ENCODE measurements at places on chromosomes 11 and 22. TPM values are rescaled to one million over a fixed set of nuclear protein-coding genes. Genes with fewer than 3 reads are reported as not detected.

SRPRA gene
- total RNA-seq: 67.5 TPM

MAML2 gene
- 23.2 TPM for total RNA-seq

BRSK2 gene
- 0.11 TPM for total RNA-seq

TYR gene
- total RNA-seq: not detected

TSPAN18 gene
- not detected for total RNA-seq

LBHD1 gene
- 5.1 TPM for total RNA-seq

OR5A2 gene
- total RNA-seq: not detected

SLC35F2 gene
- total RNA-seq: 51.8 TPM

ANO1 gene
- 36.7 TPM for total RNA-seq

NPAS4 gene
- not detected for total RNA-seq

MRGPRX3 gene
- not detected for total RNA-seq

FLRT1 gene
- total RNA-seq: not detected

VPREB3 gene
- not detected for total RNA-seq

KAT5 gene
- total RNA-seq: 67.1 TPM

KBTBD4 gene
- total RNA-seq: 20.4 TPM
